ENCODE measurements at places on chromosomes 5 and 9.

DNA sequence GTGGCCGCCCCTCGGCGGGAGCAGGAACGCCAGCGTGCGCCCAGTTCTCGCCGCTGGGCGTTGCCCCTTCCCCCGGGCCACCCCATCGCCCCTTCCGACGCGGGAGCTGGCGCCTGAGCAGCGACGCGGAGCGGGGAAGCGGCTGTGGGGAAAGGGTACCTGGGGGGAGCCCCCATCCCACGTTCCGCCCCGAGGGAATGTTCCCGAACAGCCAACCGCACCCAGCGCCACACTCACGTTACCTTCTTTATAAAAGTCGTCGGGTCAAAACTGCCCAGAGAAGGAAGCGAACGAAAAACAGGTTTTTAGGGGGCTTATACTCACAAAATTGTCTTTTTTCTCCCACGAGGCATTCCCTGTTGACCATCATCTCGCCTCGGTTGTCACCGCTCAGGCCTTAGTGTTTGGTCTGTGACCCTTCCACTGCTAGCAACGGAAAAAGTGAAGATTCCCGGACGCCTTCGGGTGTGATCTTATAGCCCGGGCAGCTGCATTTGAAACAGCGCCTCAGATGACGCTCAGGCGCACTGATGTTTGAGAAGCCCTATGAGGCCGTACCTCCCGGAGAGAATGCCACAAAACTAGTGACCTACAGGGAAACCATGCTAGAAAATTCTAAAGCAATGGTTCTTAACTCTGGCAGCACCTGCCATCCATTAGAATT, 475 bp upstream of the GOLM1 start:
- no peak for DNase-seq

DNA sequence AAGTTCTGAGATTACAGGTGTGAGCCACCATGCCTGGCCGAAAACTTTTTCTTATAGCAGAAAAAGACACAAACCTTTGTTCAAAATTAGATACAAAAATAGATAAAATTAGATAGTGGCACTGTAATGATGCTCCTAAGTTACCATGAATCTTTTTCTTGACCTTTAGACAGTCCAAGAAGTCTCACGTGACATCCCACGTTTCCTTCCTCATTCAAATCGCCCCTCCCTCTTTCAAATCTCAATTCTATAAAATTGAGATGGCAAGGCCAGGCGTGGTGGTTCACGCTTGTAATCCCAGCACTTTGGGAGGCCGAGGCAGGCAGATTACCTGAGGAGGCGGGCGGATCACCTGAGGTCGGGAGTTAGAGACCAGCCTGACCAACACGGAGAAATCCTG, 7.7 kb upstream of the ZCCHC10 start:
- no peak for DNase-seq

GRCh38 chr9:71897577-71897976, 13.4 kb downstream of the ABHD17B start:
- no peak for DNase-seq

DNA sequence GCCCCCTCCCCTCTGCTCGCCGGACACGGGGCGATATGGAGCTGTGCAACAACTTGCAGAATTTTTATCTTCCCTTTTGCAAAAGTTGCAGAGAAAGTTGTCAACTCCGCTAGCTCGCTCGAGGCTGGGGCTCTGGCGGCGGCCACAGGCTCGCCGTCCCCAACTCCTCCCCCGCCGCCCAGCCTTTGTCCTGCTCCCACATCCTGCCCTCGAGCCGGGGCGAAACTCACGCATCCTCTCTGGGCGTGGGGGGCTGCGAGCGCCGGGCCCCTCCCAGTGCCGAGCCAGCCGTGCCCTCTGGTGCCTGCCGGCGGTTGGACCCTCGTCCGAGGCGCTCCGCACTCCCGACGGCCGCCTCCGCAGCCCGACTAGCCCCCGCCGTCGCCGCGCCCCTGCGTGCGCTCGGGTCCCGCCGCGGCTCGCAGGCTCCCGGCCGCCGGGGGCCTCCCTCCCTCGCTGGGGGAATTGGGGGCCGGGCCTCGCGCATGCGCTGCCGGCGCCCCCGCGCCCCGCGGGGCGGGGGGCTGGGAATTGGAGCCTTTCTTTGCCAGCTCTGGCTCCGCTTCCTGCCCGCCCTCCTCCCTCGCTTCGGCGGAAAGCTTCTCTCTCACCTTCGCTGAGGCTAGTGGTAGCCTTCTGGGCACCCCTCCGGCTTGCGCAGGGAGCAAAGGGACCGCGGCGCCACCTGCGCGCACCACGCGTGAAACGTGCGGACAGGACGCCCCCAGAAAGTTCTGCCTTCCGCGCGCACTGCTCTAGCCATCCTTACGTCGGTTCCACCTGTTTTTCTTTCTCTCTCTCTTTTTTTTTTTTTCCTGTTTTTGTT, at the start of gene CCNJL:
Gene CCNJL, minus strand, starts transcription at position 431 of the 826 bp plus-strand sequence. CDS start 641 bp downstream, outside the sequence.
- no peak for DNase-seq

- no peak for DNase-seq
Measured at GRCh38 chr5:39331861-39332381, 32.4 kb downstream of the C9 start.

DNA sequence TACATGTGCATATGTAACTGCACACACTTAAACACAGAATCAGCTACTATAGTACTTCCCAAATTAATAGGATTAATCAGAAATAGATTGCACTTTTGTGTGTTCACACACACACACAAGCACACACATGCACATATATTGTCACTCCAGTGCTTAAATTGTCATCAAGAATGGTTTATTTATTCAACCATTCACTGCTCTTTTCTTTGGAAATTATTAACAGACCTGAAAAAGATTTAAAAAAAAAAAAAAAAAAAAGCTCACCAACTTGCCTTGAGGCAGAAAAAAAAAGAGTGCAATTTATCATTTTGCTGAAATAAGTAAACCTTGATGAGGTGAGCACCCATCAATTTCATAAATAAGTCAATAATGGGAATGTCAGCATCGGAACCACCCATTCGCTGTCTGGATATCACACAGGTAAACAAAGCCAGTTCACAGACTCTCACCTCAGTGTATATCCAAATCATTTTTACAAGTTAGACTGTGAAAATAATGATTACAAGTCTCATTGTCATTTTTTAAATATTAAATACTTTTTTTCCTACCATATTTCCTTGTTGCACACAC, 562.8 kb downstream of the BNC2 start:
- no peak for DNase-seq

DNA sequence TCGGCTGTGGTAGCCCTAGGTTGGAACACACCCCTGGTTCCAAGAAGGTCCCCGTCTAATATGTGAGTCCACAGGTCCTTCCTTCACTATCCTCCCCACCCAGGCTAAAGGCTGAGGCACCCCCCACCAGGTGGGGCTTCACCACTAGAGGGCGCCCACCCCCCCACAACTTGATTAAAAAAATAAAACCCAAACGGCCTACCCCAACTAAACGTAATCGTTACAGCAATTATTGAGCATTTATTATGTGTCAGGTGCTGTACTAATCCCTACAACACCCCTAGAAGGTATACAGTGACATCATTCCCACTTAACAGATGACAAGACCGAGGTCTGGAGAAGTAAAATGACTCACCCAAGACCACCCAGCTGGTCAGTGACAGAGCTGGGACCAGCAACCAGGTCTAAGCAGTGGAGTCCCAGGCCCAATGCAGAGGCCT, 65.0 kb downstream of the FGF18 start:
- DNase-seq = no peak

GRCh38 chr5:132484391-132484725, 6.2 kb downstream of the IRF1 start:
- no peak for DNase-seq

DNA sequence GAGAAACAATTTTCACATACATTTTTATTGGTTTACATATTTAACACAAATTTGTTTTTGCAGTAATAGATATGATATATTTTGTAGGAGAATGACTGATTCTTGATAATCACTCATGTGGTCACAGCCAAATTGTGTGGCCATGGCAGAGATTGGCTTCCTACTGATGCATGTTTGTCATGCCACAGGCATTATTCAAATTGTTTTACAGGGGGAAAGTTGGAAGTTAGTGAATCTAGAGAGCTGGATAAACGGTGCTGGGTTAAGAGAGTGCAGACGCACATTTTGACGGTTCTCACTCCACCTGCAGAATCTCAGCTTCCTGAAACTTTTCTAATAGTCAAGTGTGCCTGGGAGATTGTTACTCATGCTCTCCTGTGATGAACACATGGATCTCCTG, 91.1 kb upstream of the FBN2 start:
- no peak for DNase-seq
